ENCODE measurements at places on chromosomes 1 and 21. TPM values are rescaled to one million over a fixed set of nuclear protein-coding genes. Genes with fewer than 3 reads are reported as not detected.
A peak's percentile ranks its signal among the peaks of the same experiment; 100 is the strongest.

GRCh38 chr1:53629101-53629691 is 109.8 kb downstream of the GLIS1 start:
- DNase-seq: no peak
- no peaks in the 10 kb centered on the region for H3K36me3 ChIP-seq
- H3K4me3 ChIP-seq: no peak overlapping the region
- no peak overlapping the region for H3K27ac ChIP-seq
- H3K27me3 ChIP-seq: peaks cover 47% of the 10 kb centered on the region

DNA sequence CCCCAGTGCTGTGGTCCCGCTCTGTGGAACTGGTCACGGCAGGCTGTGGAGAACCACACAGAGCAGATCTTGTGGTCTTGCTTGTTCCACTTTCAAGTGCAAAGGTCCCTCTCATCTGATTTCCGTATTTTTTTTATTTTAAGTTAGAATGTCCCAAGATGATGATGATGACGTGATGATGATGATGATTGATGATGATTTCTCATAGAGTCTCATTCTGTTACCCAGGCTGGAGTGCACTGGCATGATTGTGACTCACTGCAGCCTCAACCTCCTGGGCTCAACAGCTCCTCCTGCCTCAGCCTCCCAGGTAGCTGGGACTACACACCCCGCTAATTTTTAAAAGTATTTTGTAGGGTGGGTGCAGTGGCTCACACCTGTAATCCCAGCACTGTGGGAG is 12.2 kb downstream of the EVA1C start:
- peaks cover 12% of the 10 kb centered on the region for H3K36me3 ChIP-seq
- H3K4me3 ChIP-seq: no peak overlapping the region
- no peak for DNase-seq
- H3K4me1 ChIP-seq: peaks cover 62% of the 10 kb centered on the region
- H3K27me3 ChIP-seq: no peaks in the 10 kb centered on the region

DNA sequence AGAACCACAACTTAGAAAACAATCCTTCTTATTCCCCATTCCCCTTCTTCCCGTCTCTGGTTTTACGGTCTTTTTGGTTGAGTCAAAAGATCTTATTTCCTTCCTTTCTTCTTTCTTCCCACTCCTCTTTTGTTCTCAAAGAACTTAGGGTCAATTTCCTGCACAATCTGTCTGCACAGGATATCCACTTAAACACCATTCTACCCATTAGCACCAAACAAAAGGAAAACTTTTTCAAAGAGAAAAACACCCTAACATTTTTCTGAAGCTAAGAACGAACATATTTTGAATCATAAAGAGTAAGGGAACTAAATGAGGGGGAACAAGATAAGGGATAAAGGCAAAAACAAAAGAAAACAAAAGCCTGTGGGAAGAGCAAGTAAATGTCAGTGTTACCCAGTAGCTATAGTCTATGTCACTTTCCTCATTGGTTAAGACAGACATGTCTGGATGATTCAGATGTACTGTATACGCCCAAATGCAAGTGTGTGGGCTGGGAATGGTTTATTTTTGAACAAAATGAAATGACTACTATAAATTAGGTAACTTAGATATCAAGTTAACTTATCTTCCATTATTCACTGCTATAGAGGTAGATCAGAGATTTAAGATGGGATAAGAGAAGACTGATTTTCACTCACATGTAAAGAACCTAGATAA is 59.9 kb downstream of the TOR3A start:
- H3K4me1 ChIP-seq: peaks cover 44% of the 10 kb centered on the region
- H3K4me3 ChIP-seq: peak overlapping the region; percentile 32
- no peaks in the 10 kb centered on the region for H3K27me3 ChIP-seq
- peak overlapping the region; percentile 33 for H3K27ac ChIP-seq

DNA sequence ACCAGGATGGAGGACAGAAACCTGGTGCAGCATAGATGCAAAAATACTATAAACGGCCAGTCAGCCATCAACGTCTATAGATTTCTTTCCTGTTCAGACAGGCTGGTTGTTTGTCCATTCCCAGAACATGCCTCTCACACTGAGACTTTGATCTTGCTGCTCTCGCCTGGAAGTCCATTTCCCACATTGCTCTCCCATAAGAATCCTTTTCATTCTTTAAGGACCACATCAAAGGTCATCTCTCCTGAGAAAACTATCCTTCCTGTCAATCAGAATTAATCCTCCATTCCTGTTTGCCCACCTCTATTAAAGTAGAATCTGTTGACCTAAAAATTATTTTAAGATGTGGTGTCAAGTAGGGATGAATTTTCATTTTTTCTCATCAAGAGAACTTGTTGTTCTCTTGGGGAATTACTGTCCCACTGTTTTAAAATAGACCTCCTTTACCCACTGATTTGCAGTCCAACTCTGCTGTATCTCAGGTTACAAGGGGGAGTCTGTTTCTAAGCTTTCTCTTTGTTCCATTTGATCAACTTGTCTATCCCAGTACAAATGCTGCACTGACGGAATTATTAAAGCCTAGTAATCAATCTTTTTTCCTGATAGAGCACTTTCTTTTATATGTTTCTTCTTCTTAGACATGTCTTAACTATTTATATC is 172.7 kb downstream of the PATJ start:
- H3K27ac ChIP-seq: no peak overlapping the region
- H3K27me3 ChIP-seq: no peaks in the 10 kb centered on the region
- no peak for DNase-seq
- H3K4me3 ChIP-seq: no peak overlapping the region

DNA sequence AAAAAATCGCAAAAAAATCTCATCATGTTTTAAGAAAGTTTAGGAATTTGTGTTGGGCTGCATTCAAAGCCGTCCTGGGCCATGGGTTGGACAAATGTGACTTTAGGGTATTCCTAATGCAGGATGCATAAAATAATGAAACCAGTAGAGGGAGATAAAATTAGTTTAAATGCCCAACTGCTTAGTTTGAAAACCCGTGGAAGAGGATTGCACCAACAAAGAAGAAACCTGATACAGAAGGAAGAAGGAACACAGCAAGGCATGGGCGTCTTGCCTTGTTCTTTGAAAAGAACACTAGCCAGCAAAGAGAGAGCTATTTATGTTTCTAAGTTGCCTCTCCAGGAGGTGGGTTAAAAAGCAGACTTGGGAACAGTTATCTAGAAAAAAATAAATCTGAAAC is 37.9 kb downstream of the WDR3 start:
- H3K36me3 ChIP-seq: no peaks in the 10 kb centered on the region
- H3K27me3 ChIP-seq: peaks cover 3% of the 10 kb centered on the region
- H3K4me1 ChIP-seq: no peaks in the 10 kb centered on the region

GRCh38 chr1:98147280-98147679 is 226.4 kb upstream of the DPYD start:
- H3K27me3 ChIP-seq: no peaks in the 10 kb centered on the region
- H3K27ac ChIP-seq: no peak overlapping the region
- no peak for DNase-seq
- no peaks in the 10 kb centered on the region for H3K36me3 ChIP-seq
- no peak overlapping the region for H3K4me3 ChIP-seq

- DNase-seq: no peak
- no peak overlapping the region for H3K27ac ChIP-seq
- no peaks in the 10 kb centered on the region for H3K4me1 ChIP-seq
- H3K27me3 ChIP-seq: no peaks in the 10 kb centered on the region
- no peak overlapping the region for H3K4me3 ChIP-seq
- H3K36me3 ChIP-seq: no peaks in the 10 kb centered on the region
These were observed 27.5 kb upstream of the NCAM2 start for GRCh38 chr21:20970691-20971090.

The CDK11B gene
- 24.3 TPM for total RNA-seq

All from left ventricle myocardium inferior (tissue), 1 donor.